Pancreas (tissue), 10 donors: ENCODE measurements at places on chromosomes 4 and X. TPM values are rescaled to one million over a fixed set of nuclear protein-coding genes. Genes with fewer than 3 reads are reported as not detected.

IL21 gene
- total RNA-seq: not detected

FRG2 gene
- total RNA-seq: not detected

ASMT gene
- total RNA-seq: 0.22 TPM

MTM1 gene
- total RNA-seq: 4.3 TPM

GRCh38 chr4:109910256-109910655 is 2.4 kb upstream of the EGF start:
- H3K27me3 ChIP-seq: no peaks in the 10 kb centered on the region
- no peak overlapping the region for H3K4me3 ChIP-seq
- no peak for DNase-seq
- no peaks in the 10 kb centered on the region for H3K4me1 ChIP-seq

DNA sequence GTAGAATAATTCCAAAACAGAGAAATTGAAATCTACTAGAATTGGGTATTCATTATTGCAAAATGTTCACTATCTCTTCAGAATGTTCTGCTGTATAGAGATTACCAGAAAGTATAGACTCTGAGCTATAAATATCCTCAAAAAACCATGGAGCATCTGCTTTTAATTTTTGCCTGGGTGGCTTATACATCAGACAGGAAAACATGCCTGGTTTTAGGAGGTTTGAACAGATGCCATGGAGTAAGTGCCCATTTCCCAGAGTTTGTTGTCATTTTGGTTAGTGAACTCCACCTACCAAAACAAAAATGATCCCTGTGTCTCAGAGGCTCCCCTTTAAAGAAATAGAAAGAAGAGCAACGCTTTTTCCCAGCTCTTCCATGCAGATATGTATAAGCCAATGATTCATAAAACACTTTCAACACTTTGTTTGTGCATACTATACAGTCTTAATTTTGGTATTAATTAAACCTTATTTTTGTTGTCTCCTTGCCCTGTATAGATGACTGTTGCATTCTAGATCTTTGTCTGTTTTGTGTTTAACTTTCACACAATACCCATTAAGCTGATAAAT is 68.7 kb downstream of the MEPE start:
- no peaks in the 10 kb centered on the region for H3K36me3 ChIP-seq
- no peak overlapping the region for H3K27ac ChIP-seq
- H3K4me1 ChIP-seq: no peaks in the 10 kb centered on the region
- no peak overlapping the region for H3K4me3 ChIP-seq
- DNase-seq: no peak
